ENCODE measurements at places on chromosomes 11 and 22. TPM values are rescaled to one million over a fixed set of nuclear protein-coding genes. Genes with fewer than 3 reads are reported as not detected.

DNA sequence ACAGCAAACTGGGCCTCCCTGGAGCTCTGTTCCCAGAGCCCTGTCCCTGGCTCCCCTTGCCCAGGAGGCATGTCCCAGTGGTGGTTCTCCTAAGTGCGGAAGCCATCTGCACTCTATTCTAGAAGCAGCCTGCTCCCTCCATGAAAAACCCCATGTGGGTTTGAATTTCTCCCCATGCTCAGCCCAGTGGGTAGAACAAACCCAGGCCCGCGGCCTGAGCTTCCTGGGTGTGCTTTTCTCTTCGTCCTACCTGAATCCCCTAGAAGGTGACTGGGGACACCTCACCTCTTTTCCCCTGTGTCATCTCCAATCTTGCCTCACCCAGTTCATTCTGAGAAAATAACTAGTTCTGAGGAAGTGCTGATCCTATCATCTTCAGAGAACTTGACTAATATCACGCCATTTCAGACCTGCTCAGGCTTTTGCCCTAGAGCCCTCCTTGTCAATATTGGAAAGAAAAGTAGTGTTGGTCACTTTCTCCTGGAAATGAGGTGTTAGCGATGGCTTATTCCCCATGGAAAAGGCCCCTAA is 15.9 kb downstream of the IL10RA start:
- DNase-seq, result peak; percentile 72

The ZNF280A gene
- not detected for polyA plus RNA-seq

DNA sequence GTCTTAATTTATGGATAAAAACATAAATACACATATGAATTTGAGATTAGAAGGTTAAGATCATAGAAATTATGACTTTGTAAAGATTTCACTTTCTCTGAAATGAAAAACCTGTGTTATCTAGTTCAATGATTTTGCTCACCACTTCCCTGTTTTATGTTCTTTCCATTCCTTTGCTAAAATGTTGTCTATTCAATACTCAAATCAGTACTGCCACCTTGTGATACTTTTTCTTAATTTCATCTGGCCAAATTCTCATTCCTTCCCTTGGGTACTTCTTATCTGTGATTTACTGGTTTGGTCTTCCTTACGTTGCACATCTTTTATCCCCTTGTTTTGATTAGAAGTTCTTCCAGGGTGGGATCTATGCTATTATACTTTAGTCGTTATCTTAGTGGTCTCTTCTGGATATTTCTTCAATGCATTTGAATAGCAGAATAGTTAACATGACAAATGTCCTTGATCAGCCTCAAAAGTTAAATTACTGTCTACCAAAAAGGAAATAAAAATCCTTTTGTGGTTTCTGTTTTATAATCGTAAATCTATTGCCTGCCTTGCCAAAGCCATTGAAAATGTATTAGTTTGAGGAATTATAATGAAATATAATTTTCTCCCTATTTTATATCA is 197.0 kb downstream of the PGR start:
- no peak for DNase-seq

- DNase-seq, result no peak
Measured at GRCh38 chr11:83982825-83983224, 696.7 kb upstream of the CCDC90B start.

- no peak for DNase-seq
Measured at GRCh38 chr11:114762408-114762807, 84.1 kb downstream of the NXPE2 start.

DNA sequence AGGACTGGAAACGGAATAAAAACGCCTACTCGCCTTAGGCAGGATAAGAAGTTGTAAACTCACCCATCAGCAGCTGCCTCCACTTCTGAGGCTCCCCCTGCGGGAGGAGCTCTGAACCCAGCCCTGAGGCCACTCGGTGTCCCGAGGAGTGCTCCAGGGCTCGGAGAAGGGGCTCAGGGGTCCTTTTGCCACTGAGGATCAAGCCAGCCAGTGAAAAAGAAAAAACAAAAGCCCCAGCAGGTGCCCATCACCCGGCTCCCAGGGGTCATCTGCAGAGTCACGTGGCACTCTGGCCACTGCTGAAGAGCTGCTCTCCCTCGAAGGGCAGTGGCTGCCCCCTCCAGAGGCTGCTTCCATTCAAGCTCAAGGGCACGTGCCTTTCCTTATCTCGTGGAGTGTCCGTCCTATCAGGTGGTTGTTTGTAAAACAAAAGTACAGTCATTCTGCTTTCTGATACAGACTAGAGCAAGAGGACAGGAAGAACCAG is 29.0 kb downstream of the NUP50 start:
- DNase-seq, result peak; percentile 51

The RAB30 gene
- 7.4 TPM for polyA plus RNA-seq

DNA sequence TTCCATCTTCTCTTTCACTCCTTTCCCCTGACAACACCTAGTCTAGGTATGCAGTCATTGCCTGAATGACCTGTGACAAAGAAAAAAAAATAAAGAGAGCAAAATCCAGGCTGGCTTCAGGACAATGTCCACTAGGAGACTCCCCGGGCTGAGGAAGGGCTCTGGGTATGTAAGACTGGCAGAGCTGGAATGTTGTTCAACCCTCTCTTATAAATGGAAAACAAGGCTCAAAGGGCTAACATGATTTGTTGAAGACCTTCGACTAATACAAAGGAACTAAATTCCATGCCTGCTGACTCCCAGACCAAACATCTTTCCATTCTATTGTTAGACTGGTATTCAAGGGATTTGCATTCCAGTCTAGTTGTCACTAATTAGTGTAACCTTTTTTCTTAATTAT is 122.2 kb downstream of the ARL14EP start:
- DNase-seq, result no peak

DNA sequence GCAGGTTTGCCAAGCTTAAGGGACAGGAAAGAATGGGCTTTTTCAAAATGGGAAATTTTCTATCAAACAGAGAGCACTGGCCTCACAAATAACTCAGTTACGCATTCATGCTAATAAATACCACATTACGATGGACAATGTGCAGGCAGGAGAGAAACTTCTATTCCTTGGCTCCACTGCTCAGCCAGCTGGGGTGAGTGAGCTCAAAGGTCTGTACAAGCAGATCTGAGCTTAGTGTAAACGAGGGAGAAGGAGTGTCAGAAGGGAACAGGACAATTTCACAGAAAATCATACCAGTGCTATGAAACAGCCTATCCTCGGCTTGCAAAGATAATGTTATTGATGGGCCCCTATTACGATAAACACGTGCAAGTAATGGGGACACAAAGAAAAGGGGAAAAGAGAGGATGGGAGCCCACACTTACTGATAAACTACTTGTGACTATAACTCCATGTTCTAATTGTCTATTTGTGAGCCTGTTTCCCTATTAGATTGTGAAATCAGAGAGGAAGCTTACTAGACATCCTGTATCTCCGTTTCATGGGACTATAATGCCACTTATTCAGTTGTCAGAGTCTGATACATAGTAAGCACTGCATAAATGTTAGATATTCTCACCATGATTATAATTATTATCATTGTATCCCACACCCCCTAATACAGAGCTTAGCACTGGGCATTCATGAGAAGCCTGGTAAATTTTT is 46.3 kb downstream of the AMOTL1 start:
- no peak for DNase-seq

DNA sequence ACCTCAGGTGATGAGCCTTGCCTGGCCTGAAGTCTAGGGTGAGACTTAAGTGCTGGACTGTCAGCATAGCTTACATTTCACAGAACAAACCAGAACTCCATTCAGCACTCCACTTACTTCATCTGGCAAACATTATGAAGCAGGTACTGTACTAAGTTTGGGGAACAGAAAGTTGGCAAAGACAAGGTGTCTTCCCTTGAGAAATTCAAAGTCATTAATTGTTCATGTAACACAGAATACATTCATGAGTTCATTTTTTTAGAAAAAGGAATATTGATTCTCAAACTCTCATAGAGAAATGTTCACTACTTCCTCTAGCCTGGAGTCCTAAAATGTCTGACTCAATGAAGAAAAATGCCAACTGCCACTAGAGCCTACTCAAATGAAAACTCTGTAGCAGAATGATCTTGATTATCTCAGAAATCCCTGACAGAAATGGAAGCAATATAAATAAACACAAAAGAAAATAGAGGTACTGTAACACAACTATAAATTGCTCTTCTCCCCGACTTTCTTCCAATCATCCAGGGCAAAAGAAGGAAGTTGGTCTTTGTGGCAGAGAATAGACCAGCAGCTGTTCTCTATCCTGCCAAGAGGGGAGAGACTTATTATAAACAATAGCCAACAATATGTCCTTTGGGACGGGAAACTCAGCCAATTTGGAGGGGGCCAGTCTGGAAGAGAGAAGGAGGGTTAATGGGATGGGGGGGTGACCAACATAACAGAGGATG is 129.2 kb upstream of the MTMR2 start:
- DNase-seq, result no peak

The MOV10L1 gene
- polyA plus RNA-seq, result not detected

DNA sequence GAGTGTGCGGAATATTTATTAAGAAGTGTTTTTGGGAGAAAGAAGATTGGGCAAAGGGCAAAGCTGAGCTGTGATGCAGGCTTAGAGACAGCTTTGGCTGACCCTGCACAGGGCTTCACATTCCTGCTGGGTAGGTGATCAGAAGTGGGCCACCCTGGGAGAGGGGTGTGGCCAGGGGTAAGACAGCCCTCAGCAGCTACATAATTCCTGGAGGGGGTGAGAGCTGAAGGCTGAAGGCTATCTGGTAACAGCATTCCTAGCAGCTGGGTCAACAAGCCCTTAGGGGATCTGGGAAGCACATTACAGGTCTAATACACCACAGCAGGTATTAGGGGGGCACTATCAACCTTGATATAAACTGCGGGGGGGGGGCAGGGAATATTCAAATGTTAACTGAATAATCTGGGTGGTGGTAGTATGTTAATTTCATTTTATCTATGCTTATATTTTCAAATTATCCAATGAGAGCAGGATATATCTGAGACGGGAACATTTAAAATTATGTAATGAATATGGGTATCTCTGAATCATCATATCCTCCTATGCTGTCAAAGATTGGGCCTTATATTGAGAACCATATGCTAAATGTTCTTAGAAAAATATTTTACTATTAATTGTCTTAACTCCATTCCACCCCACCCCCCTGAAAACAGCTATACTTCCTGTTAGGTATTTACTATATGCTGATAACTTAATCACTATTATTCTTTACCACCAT is 5.9 kb downstream of the OOSP1 start:
- DNase-seq, result no peak

The SMC1B gene
- 0.12 TPM for polyA plus RNA-seq

The MB gene
- 0.93 TPM for polyA plus RNA-seq

GRCh38 chr11:46120346-46121300 is 631 bp downstream of the PHF21A start:
- DNase-seq, result peak; percentile 86

DNA sequence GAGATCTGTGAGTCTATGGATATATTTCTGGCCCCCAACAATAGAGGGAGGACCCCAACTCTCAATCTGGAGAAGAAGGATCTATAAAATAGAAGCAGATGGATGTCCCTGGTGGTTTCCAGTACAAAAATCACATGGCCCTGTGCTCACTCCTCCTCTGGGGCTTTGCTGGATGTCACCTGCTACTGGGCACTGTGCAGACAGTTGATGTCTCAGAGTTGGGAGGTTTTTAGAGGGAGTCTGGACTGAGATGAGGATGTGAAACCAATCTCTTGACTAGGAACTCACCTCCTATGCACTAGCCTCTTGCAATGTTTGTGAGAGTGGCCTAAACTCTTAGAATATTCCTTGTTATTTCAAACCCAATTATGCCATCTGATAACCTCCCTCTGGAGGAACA is 107.2 kb downstream of the SCN3B start:
- no peak for DNase-seq

- no peak for DNase-seq
Measured at GRCh38 chr11:58509748-58510147, 1.8 kb upstream of the OR5B21 start.

DNA sequence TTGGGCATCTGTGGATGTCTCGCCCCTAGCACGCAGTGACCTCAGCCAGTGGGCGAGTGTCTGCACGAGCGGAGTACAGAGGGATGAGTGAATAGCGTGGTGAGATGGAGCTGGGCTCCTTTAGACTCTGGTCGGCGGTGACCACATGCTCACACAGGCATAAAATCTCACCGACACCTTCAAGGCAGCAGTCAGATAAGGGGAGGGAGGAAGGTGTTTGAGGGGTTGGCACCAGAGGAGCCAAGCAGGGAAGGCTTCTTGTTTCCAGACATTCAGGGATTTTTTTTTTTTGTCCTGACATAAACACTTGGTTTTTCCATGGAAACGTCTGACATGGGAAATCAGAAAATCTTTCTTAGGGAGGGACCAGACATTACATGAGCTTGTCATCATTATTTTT is 35.8 kb downstream of the GRIK4 start:
- no peak for DNase-seq

DNA sequence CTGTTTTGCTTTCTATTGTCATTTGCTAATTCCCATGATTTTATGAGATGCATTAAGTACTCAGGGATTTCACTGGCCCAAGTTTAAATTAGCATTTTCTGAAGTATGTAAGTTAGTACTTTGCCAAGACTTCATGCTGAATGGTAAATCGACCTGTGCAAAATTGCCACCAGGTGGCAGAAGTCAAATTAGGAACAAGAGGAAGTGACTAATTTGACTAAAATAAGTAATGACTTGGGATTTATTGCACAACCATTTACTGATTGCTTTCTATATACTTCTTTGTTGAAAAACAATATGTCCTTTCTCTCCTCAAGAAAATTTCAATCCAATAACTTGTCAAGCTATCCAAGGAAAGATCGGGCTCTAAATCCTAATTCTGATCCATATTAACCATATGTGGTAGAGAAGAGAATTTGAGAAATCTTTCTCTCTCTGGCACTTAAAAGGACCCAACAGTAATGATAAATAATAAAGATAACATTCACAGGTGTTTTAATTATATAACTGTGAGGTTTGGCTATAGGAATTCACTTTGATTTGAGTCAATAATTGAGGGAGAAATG is 253.7 kb upstream of the CHORDC1 start:
- DNase-seq, result no peak

The RAB3IL1 gene
- 6.5 TPM for polyA plus RNA-seq

The MS4A12 gene
- polyA plus RNA-seq, result not detected

- DNase-seq, result no peak
Measured at GRCh38 chr11:13635290-13635689, 33.2 kb upstream of the FAR1 start.

DNA sequence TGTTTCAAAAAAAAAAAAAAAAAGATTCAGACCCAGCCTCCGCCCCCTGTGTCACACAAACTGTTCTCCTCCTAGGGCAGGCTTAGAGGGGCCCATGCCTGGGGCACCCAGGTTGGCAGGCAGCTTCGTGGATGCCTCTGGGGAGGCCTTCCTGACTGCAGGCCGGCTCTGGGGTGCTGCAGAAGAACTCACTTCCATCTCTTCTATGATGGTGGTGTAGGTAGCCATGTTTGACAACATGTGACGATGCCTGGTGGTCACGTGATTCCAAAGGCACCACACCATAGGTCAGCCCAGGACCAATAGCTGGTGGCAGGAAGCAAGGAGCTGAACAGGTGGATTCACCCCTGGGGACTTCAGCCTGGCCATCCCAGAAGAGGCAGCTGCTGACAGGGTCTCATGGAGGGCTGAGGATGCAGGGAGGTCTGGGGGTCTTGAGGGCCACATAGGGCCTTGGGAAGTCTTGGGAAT is 24.1 kb upstream of the CELSR1 start:
- peak; percentile 47 for DNase-seq
